RCC 7860 (cell line): ENCODE measurements at places on chromosomes 6 and 20.

DNA sequence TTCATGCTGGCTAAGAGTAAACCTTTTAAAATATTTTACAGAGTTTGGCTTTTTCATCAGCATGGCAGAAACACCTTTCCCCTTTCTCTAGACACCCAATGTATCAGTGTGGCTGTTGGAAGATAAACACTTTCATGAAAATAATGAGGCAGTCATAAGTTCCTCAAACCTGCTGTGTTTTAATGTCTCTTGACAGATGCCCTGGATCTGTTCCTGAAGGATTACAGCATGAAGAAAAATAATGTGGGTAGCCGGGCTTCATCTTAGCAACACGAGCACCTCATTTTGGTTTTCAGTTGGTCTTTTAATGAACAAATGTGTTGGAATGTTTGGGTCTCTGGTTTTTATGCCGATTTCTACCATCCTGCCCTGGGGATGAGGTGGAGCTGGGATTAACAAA, 45.5 kb upstream of the UNC93A start:
- no peak for DNase-seq

DNA sequence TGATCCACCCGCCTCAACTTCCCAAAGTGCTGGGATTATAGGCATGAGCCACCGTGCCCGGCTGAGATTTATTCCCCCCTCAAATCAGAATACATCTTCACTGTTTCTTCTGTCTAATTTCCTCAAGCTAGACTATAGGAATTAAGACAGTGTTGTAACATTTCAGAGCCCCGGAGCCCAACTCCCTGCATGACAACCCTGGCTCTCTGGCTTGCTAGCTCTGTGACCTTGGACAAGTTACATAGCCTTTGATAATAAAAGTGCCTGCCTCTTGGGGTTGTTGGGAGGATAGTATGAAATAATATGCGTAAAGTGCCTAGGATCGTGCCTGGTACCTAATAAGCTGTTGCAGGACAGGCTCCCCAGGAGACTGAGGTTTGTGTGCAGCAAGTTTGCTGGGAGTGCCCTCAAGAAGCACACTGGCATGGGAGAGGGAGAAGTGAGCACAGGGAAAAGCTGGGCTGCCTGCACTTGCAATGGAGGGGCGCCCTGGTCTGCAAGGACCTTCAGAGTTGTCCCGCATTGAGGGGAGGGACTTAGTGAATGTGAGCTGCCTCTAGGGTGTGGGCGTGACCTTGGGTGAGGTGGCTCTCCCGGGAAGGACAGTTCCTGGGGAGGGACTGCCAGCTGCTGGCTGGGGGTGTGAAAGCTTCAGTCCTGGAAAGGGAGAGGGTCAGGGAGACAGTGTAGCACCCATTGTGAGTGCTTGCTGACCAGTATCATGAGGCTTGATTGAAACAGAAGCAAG, 43.4 kb downstream of the TAF8 start:
- DNase-seq: no peak

- no peak for DNase-seq
These were observed 122.6 kb upstream of the MAP3K7 start for GRCh38 chr6:90709431-90709996.

GRCh38 chr6:150546457-150546856, 53.2 kb upstream of the PLEKHG1 start:
- DNase-seq: no peak

DNA sequence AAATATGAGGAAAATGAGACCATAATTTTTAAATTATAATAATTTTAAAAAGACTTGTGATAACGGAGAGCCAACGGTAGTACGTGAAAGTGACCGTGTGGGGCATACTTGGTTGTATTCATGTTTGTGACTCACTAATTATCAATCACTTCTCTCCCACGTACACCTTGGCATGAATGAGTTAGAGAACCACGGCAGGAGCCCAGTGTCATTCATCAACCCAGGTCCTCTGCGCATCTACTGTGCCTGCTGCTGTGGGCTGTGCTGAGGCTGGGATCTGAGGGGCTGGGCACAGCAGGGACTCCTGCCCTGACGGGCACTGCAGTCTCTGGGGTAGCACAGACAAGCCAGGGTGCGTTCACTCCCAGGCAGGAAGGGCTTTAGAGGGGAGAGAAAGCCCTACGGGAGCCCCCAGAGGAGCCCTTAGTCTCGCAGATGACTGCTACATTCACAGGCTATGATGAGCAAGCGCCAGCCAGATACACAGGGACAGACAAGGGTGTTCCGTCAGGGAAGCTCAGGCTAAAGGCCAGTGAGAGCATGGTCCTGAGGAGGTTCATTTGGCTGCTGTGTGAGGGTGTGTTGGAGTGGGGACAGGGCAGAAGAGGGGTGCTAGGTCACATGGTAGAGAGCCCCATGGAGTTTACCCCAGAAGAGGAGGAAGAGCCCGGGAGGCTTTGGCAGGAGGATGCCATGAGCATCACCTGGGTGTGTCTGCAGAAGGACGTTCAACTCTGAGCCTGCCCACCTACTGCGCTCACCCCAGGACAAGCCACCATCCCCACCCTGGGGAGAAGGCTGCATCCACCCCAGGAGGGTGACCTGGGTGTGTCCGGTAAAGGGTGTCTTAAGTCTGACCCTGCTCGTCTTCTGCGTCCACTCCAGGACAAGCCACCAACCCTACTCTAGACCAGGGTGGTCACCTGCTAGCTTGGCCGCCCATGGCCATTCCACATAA, 8.2 kb upstream of the RPS6KA2 start:
- DNase-seq: no peak

- DNase-seq: no peak
These were observed 72.6 kb upstream of the PLEKHG1 start for GRCh38 chr6:150527100-150527499.

DNA sequence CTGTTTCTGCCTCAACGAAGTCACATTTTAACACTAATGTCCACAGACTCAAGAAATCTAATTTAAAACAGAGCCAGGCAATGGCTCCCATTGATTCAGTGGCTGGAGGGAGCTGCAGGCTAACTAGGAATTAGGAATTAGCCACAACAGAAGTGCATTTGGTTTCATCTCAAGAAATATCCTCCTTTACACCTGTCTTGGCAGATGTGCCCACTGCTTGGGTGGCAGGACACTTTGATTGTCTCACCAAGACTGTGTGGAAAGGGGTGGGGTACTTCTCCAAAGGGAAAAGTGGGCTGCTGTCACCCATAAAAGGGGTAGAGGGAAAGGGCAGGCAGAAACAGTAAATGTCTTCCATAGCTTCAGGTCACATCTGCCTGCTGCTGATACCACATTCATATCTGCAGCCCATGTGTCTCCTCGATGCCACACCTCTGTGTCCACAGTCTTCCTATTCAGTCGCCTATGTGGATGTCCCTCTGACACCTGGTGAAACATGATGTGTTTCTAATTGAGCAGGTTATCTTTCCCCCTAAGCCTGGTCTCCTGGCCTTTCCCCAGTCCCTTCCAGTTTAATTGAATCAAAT, 10.9 kb upstream of the OSER1 start:
- DNase-seq: no peak

DNA sequence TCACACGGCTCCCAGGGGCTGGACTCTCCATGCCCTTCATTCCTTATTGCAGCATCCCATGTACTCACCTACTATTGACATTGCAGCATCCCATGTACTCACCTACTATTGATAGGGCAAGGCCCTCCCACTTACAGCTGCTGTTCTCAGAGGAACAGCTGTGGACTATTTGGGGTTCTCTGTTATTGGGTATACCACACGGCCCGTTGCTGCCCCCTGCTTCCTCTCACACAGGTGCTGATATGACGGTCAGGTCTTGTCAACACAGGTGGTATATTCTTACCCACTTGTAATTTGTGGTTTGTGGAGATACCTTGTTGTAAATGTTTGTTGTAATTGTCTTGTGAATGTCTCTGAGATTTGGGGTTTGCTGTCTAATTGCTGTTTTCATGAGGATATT, 18.8 kb downstream of the ALDH5A1 start:
- no peak for DNase-seq

DNA sequence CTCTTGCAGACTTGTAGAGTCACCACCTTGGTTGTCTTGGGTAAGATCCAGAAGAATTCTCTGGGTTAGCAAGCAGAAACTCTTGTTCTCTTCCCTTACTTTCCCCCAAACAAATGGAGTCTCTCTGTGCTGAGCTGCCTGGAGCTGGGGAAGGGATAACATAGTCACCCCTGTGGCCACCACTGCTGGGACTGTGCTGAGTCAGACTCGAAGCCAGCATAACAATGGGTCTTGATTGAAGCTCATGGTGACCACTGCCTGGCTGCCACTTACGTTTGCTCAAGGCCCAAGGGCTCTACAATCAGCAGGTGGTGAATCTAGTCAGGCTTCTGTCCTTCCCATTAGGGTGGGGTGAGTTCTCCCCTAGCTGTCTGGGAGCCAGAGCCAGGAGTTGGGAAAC, 15.4 kb upstream of the ERVFRD-1 start:
- DNase-seq: peak; percentile 14

GRCh38 chr20:8678098-8678776, 390.6 kb upstream of the PLCB4 start:
- DNase-seq: no peak

- peak; percentile 4 for DNase-seq
These were observed 42.0 kb downstream of the CDS2 start for GRCh38 chr20:5168651-5169396.

GRCh38 chr6:81863123-81863522, 110.6 kb upstream of the TENT5A start:
- no peak for DNase-seq

GRCh38 chr6:166861304-166861703, 95.0 kb downstream of the RNASET2 start:
- no peak for DNase-seq

- DNase-seq: no peak
These were observed at the start of gene TREML1 for GRCh38 chr6:41153992-41154625. Gene TREML1 (minus strand): TSS chr6:41154347. CDS start chr6:41154288, 59 bp downstream.

DNA sequence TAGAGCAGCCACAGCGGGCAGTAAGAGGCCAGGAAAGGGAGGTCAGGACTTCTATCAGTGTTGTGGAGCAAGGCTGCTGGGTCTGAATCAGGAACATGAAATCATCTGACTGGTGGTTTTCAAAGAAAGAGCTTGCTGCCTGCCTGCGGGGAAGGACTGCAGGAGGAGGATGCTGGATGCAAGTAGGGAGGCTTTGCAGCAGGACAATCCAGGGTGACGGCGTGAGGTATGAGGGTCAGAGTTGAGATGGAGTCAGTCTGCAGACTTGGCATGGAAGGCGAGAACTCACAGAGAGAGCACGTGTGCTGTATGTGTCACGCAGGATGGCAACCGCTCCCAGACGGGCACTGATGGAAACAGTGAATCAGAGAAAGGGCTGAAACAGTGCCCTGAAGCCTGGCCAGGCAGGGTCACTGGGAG, 59.2 kb upstream of the CD93 start:
- DNase-seq: peak; percentile 92

DNA sequence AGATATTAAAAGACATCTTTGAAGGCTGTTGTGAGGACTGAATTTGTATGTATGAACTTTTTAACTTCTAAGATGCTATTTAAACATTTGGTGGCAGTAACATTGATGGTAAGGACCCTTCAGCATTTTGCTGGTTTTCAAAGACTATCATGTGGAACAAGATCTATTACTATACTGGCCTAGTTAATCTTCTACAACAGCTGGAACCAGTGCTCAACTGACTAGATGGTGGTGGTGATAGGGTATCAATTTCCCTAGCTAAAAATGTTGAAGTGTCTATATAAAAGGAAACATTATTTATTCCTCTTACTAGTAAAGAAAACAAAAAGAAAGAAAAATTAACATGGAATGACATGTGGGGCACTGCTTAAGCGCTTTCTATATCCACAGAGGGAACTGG, 195.7 kb downstream of the TASP1 start:
- no peak for DNase-seq

GRCh38 chr6:30200551-30201281, 12.5 kb downstream of the TRIM26 start:
- no peak for DNase-seq

DNA sequence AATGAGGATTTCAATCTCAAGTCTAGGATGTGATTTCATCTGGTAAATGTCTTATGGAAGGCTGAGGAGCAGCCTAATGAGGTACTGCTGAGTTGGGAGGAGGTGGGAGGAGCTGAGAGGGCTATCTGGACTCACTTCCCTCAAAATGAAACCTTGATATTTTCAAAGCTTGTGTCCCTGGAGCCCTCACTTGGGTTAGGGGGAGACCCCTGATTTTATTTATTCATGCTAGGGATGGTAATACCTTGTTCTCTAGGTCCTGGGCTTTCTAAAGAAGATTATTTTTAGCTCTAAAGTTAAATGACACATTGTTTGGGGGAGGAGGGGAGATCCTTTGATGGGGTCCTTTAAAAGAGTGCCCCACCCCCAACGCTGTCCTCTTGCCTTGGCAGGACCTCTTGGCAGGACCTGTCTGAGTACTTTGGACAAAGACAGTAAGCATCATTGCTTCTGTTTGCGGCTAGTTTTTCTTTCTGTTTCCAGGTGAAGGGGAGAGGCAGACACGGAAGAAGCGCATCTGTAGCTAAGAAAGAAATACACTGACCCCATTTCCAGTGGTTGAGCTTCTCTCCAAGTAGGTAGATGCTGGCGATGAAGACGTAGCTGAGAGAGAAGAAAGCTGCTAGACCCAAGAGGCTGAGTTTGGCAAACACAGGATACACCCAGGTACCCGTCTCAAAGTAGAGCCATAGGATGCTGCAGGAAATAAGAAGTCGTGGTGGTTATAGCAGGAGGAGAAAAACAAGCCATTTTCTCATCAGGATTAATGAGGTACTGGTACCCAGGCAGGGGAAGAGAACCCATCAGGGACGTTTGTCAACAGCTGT, 55.6 kb downstream of the ADTRP start:
- DNase-seq: no peak

- no peak for DNase-seq
These were observed 290.3 kb downstream of the UBE3D start for GRCh38 chr6:82775361-82775760.

- no peak for DNase-seq
These were observed 14.3 kb upstream of the GOPC start for GRCh38 chr6:117616391-117617209.

GRCh38 chr6:13470238-13471140, 16.9 kb downstream of the GFOD1 start:
- no peak for DNase-seq

DNA sequence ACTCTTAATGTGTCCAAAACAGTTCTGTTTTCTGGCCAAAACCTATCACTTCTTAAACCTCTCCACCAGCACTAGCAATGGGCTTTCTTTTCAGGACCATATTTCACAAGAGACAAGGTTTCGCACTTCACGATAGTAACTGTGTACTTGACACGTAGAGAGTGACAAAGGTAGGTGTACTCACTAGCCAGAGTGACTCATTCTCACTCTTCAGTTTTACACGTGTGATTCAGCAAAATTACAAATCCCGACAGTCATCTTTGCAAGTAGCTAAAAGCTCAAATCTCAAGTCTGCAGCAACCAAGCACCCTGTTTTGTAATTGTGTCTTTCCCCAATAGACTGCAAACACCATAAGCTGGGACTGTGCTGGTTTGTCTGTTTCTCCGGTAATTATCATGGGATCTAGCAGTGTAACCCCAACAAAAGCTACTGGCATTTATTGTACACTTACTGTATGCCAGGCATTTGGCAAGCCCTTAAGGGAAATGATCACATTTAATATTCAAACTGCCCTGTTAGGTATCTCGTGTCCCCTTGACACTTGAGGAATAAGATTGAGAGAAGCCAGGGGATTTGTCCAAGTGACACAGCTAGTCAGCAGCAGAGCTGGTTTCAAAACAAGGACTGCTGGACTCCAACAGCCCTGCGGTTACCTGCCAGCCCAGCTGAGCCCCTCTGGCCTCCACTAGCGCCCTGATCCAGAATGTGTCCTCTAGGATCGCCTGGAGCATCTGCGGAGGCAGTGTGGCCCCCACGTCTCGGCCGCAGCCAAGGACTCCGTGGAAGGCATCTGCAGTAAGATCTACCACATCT, 9.9 kb downstream of the PCIF1 start:
- peak; percentile 81 for DNase-seq

GRCh38 chr20:60953321-60953720, 298.7 kb upstream of the CDH4 start:
- DNase-seq: no peak
